Muscle of leg (tissue), 16 donors: ENCODE measurements at places on chromosomes 11 and 22.

DNA sequence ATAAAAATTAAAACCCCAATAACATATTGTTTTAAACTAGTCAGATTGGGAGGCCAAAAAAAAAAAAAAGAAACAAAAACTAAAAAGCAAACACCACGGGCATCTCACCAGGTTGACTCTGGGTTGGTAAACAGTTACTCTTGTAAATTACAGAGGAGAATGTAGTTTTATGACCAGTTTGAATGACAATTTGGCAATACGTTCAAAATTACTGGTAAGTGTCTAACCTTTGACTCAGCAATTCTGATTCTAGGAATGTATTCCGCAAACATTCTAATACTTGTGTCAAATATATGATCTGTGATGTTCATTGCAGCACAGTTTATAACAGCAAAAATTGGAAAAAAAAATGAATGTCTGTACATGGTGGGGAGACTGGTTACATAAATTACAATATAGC, 1376.0 kb downstream of the TBC1D22A start:
- H3K4me1 ChIP-seq, result no peaks in the 10 kb centered on the region
- no peaks in the 10 kb centered on the region for H3K36me3 ChIP-seq
- H3K4me3 ChIP-seq, result no peak overlapping the region
- no peak for DNase-seq
- no peak overlapping the region for H3K27ac ChIP-seq

- peaks cover 10% of the 10 kb centered on the region for H3K36me3 ChIP-seq
- H3K27me3 ChIP-seq, result peaks cover 81% of the 10 kb centered on the region
- H3K4me3 ChIP-seq, result peak overlapping the region; percentile 66
- peaks cover 52% of the 10 kb centered on the region for H3K4me1 ChIP-seq
Measured at GRCh38 chr11:2143799-2144543, 4.8 kb upstream of the IGF2 start.

GRCh38 chr11:9574622-9575259, 1.3 kb downstream of the WEE1 start:
- peaks cover 20% of the 10 kb centered on the region for H3K4me1 ChIP-seq
- H3K27ac ChIP-seq, result peak overlapping the region; percentile 96
- peaks cover 2% of the 10 kb centered on the region for H3K36me3 ChIP-seq
- H3K27me3 ChIP-seq, result no peaks in the 10 kb centered on the region
- H3K4me3 ChIP-seq, result peak overlapping the region; percentile 70

- peaks cover 2% of the 10 kb centered on the region for H3K27me3 ChIP-seq
- H3K36me3 ChIP-seq, result no peaks in the 10 kb centered on the region
- no peak for DNase-seq
- H3K4me3 ChIP-seq, result no peak overlapping the region
- H3K4me1 ChIP-seq, result no peaks in the 10 kb centered on the region
Measured at GRCh38 chr11:125464666-125465065, 31.4 kb downstream of the FEZ1 start.

- no peak overlapping the region for H3K27ac ChIP-seq
- no peaks in the 10 kb centered on the region for H3K36me3 ChIP-seq
- no peaks in the 10 kb centered on the region for H3K27me3 ChIP-seq
- no peak overlapping the region for H3K4me3 ChIP-seq
- DNase-seq, result peak; percentile 78
Measured at GRCh38 chr11:130042093-130042591, 27.6 kb upstream of the APLP2 start.

- peaks cover 38% of the 10 kb centered on the region for H3K36me3 ChIP-seq
- DNase-seq, result peak; percentile 82
- H3K4me3 ChIP-seq, result no peak overlapping the region
- H3K27ac ChIP-seq, result peak overlapping the region; percentile 90
Measured at GRCh38 chr22:46245511-46245910, 4.6 kb downstream of the CDPF1 start.
